ENCODE measurements at places on chromosomes 6 and 20. TPM values are rescaled to one million over a fixed set of nuclear protein-coding genes. Genes with fewer than 3 reads are reported as not detected.
A peak's percentile ranks its signal among the peaks of the same experiment; 100 is the strongest.

DNA sequence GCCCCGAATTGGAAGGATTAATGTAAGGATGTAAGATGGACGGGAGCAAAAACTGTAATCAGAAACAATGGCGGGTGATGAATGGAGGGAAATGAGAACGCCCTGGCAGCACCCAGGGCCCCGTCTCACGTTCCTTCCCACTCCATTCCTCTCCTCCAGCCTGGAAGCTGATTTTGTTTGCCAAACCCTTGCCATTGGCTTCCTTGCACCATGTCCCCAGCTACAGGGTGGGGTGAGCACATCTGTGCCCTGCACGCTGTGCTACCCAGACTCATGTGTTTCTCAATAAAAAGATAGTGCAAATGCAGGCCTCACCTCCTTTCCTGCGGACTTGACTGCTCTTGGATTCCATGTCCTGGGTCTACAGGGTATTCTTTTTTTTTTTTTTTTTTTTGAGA, 26.7 kb downstream of the SCP2D1 start:
- no peaks in the 10 kb centered on the region for H3K4me1 ChIP-seq
- no peaks in the 10 kb centered on the region for H3K36me3 ChIP-seq

DNA sequence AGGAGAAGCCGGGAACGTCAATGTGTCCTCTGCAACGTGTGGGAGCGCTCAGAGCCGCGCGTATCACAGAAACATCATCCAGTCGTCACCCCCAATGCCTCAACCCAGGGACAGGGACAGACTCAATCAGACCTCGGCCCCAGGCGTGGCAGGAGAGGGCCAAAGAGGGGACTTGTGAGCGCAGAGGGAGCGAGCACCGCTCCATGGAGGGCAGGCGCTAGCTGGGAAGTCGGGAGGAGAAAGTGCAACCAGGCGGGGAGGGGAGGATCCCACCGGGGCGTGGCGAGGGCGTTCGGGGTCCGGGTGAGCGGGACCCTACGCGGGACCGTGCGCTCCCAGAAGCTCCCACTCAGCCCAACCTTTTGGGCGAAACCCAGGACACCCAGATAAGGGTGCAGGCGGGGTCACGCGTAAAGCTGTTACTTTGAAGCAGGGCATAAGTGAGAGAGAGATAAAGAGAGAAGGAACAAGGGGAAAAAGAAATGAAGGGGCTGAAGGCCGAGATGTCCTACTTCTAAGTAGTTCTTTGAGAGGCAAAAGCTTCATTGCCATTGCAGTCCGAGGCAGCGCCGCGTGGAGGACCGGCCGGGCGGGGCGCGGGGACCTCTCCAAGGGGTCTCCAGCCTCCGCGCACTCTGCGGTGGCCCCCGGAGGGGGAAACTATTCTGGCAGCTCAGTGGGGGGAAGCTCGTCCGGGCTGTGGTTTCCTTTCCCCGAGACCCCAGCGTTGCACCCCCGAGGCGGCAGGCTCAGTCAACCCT, 862 bp upstream of the SOBP start:
- H3K36me3 ChIP-seq = no peaks in the 10 kb centered on the region
- DNase-seq = no peak
- H3K27me3 ChIP-seq = peaks cover 52% of the 10 kb centered on the region
- no peak overlapping the region for H3K27ac ChIP-seq
- peaks cover 22% of the 10 kb centered on the region for H3K4me1 ChIP-seq
- peak overlapping the region; percentile 73 for H3K4me3 ChIP-seq

- peaks cover 8% of the 10 kb centered on the region for H3K4me1 ChIP-seq
- no peak overlapping the region for H3K4me3 ChIP-seq
- no peak for DNase-seq
- H3K36me3 ChIP-seq = peaks cover 16% of the 10 kb centered on the region
- no peak overlapping the region for H3K27ac ChIP-seq
Observed at GRCh38 chr6:37323580-37323979, 30.2 kb upstream of the RNF8 start.

DNA sequence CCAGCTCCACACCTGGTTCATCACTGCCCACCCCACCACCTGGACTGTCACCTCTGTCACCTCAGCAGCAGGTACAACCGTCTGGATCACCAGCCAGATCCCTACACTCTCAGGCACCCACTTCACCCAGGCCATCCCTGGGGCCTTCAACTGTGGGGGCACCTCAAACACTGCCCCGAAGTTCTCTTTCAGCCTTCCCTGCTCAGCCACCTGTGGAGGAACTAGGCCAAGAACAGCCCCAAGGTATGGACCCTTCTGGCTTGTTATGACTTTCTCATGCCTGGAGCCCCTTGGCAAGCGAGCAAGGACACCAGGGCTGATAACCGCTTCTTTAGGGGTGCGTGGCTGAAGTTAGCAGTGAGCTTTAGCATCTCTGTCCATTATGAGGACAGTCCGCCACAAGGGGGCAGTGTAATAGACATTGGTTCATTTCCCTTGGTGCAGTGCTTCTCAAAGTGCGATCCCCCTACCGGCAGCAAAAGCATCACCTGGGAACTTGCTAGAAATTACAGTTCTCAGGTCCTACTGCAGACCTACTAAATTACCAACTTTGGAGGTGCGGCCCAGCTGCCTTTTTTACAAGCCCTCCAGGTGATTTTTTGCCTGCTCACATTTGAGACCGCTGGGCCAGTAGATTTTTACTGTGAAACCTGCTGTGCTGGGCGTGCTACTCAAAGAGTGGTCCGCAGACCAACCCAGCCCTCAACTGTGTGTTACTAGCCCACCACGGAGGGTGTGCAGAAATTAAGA, 32.5 kb downstream of the PNPLA1 start:
- H3K4me1 ChIP-seq = peaks cover 6% of the 10 kb centered on the region
- peak; percentile 97 for DNase-seq
- no peak overlapping the region for H3K27ac ChIP-seq
- no peaks in the 10 kb centered on the region for H3K36me3 ChIP-seq
- peaks cover 11% of the 10 kb centered on the region for H3K27me3 ChIP-seq

- H3K27ac ChIP-seq = no peak overlapping the region
- H3K4me1 ChIP-seq = peaks cover 37% of the 10 kb centered on the region
- no peaks in the 10 kb centered on the region for H3K27me3 ChIP-seq
- H3K4me3 ChIP-seq = no peak overlapping the region
- H3K36me3 ChIP-seq = peaks cover 11% of the 10 kb centered on the region
- no peak for DNase-seq
Observed at GRCh38 chr6:32963866-32964265, 4.5 kb upstream of the BRD2 start.

HCRTR2 gene
- not detected for total RNA-seq
